ENCODE measurements at places on chromosomes 16 and 17. TPM values are rescaled to one million over a fixed set of nuclear protein-coding genes. Genes with fewer than 3 reads are reported as not detected.
A peak's percentile ranks its signal among the peaks of the same experiment; 100 is the strongest.

GRCh38 chr16:66953462-66954096 lies 7.5 kb upstream of the CES3 start:
- DNase-seq = no peak

- no peak for DNase-seq
Measured at GRCh38 chr16:4617880-4618279, 3.2 kb upstream of the UBALD1 start.

Gene AOC2
- polyA plus RNA-seq = 0.54 TPM

- no peak for DNase-seq
Measured at GRCh38 chr17:29563816-29564215, 3.0 kb downstream of the ABHD15 start.

Gene RAD51C
- 19.4 TPM for polyA plus RNA-seq

GRCh38 chr16:20611975-20612481 lies 35.9 kb upstream of the ACSM2B start:
- DNase-seq = peak; percentile 78

Measured in heart right ventricle (tissue), 16 donors.